Karpas-422 (cell line): ENCODE measurements at places on chromosomes 3 and 15. TPM values are rescaled to one million over a fixed set of nuclear protein-coding genes. Genes with fewer than 3 reads are reported as not detected.

The GMNC gene
- total RNA-seq: not detected in 2 replicates

DNA sequence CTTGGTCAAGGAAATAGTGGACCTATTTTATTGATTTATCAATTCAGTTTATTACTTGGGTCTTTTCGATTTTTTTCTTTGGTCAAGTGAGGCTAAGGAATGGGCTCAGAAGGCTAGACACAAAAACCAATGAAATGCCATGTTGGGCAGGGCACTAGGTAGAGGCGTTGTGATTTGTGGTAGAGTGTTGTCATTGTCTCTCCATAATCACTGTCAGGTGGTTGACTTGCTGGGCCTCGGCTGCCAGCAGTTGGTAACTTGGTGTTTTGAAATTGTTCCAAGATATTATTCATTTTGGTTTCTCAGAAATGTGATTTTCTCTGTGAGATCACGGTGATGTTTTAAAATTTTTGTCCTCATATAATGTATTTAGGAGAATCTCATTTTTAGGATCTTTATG, 173.6 kb downstream of the KLHL25 start:
- no peak overlapping the region for H3K4me3 ChIP-seq
- no peaks in the 10 kb centered on the region for H3K36me3 ChIP-seq
- H3K27me3 ChIP-seq: no peaks in the 10 kb centered on the region
- DNase-seq: no peak
- H3K4me1 ChIP-seq: peaks cover 45% of the 10 kb centered on the region

- no peak for DNase-seq
- H3K36me3 ChIP-seq: no peaks in the 10 kb centered on the region
Measured at GRCh38 chr3:70747847-70748246, 435.4 kb upstream of the MDFIC2 start.

DNA sequence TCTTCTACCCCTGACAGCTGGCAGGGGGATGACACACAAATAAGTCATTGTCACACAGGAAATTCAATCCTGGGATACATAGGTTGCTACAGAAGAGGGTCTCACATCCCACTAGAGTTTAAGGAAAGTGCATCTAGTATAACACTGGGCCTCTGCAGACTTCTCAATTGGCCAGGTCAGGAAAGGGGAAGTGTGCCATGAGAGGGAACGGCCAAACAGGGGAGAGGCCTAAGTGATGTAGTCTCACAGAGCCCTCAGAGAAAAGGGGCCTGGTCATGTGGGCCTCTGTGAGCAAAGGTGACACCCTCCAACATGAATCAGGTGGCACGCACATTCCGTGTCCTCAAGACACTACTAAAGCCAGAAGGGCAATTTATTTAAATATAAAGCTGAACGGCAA, 11.2 kb downstream of the ZXDC start:
- H3K27me3 ChIP-seq: no peaks in the 10 kb centered on the region
- H3K4me3 ChIP-seq: no peak overlapping the region
- peaks cover 15% of the 10 kb centered on the region; the same call in 1 of the 2 replicates for H3K36me3 ChIP-seq
- no peak for DNase-seq

- peaks cover 75% of the 10 kb centered on the region for H3K4me1 ChIP-seq
- H3K4me3 ChIP-seq: no peak overlapping the region
- H3K27ac ChIP-seq: peak overlapping the region; percentile 22; the same call in 1 of the 2 replicates
- peaks cover 18% of the 10 kb centered on the region; the same call in 1 of the 2 replicates for H3K36me3 ChIP-seq
Measured at GRCh38 chr15:85587707-85588411, 206.9 kb downstream of the KLHL25 start.

- H3K27ac ChIP-seq: no peak overlapping the region
- H3K36me3 ChIP-seq: no peaks in the 10 kb centered on the region
- DNase-seq: no peak
- H3K4me1 ChIP-seq: no peaks in the 10 kb centered on the region
- H3K27me3 ChIP-seq: no peaks in the 10 kb centered on the region
Measured at GRCh38 chr15:60546744-60547143, 67.8 kb upstream of the ICE2 start.

DNA sequence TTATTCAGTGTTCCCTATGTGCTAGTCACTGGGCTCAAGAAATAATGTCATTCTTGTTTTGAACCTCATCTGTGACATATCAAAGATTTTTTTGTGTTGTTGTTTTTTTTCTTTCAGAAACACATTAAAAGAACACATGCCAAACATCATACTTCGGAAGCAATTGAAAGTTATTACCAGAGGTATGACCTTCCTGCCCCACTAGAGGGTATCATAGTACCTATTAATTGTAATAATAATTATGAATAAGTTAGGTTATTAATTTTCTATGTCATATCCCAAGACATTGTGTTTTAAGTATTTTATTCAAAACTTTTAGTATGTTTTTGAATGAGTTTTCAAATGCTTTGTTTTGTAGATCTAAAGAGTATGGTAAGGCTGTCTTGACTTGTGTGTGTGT, 65.7 kb downstream of the CDIN1 start:
- H3K36me3 ChIP-seq: no peaks in the 10 kb centered on the region
- DNase-seq: peak; percentile 59
- no peak overlapping the region for H3K4me3 ChIP-seq
- no peak overlapping the region for H3K27ac ChIP-seq
- H3K27me3 ChIP-seq: no peaks in the 10 kb centered on the region
- H3K4me1 ChIP-seq: no peaks in the 10 kb centered on the region

- no peaks in the 10 kb centered on the region for H3K27me3 ChIP-seq
- H3K4me1 ChIP-seq: no peaks in the 10 kb centered on the region
- no peaks in the 10 kb centered on the region for H3K36me3 ChIP-seq
- no peak for DNase-seq
- no peak overlapping the region for H3K27ac ChIP-seq
- H3K4me3 ChIP-seq: no peak overlapping the region
Measured at GRCh38 chr3:134330883-134331810, 43.1 kb downstream of the AMOTL2 start.

The NUSAP1 gene
- total RNA-seq: 115 and 213 TPM in 2 replicates

- no peaks in the 10 kb centered on the region for H3K27me3 ChIP-seq
- H3K27ac ChIP-seq: no peak overlapping the region
- H3K4me1 ChIP-seq: no peaks in the 10 kb centered on the region
- no peak for DNase-seq
- no peaks in the 10 kb centered on the region for H3K36me3 ChIP-seq
- no peak overlapping the region for H3K4me3 ChIP-seq
Measured at GRCh38 chr15:60701261-60702019, 222.5 kb upstream of the ICE2 start.

DNA sequence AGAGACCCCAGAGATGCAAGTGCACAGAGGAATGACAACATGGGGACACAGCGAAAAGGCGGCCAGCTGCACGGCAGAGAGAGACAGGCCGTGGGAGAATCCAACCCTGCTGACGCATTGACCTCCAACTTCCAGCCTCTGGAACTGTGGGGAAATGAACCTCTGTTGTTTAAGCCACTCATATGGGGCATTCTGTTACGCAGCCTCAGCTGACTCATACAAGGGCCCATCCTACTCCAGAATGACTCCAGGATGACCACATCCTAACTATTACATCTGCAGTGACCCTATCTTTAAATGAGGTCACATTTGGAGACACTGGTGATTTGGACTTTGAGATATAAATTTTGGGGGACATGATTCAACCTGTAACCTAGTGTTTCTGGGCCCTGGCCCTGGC, 44.0 kb downstream of the KLF15 start:
- H3K27ac ChIP-seq: no peak overlapping the region
- no peaks in the 10 kb centered on the region for H3K4me1 ChIP-seq
- no peak for DNase-seq
- H3K36me3 ChIP-seq: no peaks in the 10 kb centered on the region
- no peak overlapping the region for H3K4me3 ChIP-seq

GRCh38 chr3:123157209-123157597, 44.5 kb upstream of the SEC22A start:
- no peaks in the 10 kb centered on the region for H3K27me3 ChIP-seq
- DNase-seq: no peak
- no peak overlapping the region for H3K4me3 ChIP-seq
- H3K36me3 ChIP-seq: no peaks in the 10 kb centered on the region
- H3K27ac ChIP-seq: no peak overlapping the region
- H3K4me1 ChIP-seq: peaks cover 34% of the 10 kb centered on the region

- no peak for DNase-seq
- H3K36me3 ChIP-seq: no peaks in the 10 kb centered on the region
- no peak overlapping the region for H3K27ac ChIP-seq
- H3K4me3 ChIP-seq: no peak overlapping the region
- no peaks in the 10 kb centered on the region for H3K27me3 ChIP-seq
Measured at GRCh38 chr15:45134682-45135604, 5.1 kb downstream of the DUOX1 start.

- H3K27me3 ChIP-seq: no peaks in the 10 kb centered on the region
- H3K4me1 ChIP-seq: no peaks in the 10 kb centered on the region
- no peak overlapping the region for H3K27ac ChIP-seq
- no peaks in the 10 kb centered on the region for H3K36me3 ChIP-seq
Measured at GRCh38 chr15:31574766-31575165, 248.1 kb downstream of the KLF13 start.
